WERI-Rb-1 (cell line): ENCODE measurements at places on chromosomes 6 and 20.

DNA sequence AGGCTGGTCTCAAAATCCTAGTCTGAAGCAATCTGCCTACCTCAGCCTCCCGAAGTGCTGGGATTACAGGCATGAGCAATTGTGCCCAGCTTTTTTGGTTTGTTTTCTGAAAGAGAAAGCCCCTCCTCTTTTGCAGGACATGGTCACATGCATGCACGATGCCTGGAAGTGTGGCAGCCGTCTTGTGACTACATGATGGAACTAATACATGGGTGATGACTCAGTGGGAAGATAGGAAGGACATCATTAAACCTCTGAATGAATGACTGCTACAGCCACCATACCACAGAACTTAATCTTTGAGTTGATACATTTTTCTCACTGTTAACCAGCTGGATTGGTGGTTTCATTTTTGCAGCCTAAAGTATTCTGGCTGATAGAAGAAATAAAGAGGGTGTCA, 13.4 kb upstream of the CTNNBL1 start:
- no peak for DNase-seq

GRCh38 chr6:11711003-11711983, 67.3 kb downstream of the ADTRP start:
- no peak for DNase-seq

DNA sequence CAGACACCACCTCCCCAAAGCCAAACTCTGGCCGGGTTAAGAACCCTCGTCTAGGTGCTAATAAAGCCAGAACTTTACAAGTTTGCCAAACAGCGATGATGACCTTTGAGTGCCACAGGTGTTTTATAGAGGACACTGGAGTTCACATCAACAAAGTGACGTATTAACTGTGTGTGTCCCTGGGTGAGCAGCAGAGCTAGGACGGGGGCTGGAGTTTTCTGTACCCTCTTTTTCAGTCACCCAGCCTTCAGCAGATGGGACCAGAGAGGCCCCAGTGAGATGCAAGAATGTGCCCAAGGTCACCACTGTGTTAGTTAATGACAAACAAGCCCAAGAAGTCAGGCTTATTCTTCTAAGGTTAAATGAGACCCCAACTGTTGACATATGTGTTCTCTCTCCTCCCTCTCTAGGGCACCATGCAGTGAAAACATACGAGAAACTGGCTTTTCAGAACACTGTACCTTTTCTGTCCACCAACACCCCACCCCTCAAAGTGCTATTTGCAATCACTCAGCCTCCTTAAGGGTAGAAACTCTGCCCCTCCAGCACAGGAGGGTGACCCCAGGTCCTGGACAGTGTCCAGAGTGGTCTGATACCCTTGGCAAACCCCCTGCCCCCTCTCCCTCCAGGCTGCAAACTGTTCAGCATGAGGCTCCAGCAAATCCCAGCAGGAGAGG, 5.2 kb downstream of the SDC4 start:
- no peak for DNase-seq

DNA sequence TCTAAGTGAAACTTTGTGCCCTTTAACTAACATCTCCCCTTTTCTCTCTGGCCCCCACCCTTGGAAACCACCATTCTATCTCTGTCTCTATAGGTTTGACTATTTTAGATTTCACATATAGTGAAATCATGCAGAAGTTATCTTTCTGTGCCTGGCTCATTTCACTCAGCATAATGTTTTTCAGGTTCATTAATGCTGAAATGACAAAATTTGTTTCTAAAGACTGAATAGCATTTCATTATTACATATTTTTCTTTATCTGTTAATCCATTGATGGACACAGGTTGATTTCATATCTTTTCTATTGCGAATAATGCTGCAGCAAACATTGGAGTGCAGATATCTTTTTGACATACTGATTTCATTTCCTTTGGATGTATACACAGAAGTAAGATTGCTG, 30.7 kb downstream of the MEI4 start:
- no peak for DNase-seq

- no peak for DNase-seq
These were observed 338.5 kb downstream of the CD83 start for GRCh38 chr6:14455876-14456648.

DNA sequence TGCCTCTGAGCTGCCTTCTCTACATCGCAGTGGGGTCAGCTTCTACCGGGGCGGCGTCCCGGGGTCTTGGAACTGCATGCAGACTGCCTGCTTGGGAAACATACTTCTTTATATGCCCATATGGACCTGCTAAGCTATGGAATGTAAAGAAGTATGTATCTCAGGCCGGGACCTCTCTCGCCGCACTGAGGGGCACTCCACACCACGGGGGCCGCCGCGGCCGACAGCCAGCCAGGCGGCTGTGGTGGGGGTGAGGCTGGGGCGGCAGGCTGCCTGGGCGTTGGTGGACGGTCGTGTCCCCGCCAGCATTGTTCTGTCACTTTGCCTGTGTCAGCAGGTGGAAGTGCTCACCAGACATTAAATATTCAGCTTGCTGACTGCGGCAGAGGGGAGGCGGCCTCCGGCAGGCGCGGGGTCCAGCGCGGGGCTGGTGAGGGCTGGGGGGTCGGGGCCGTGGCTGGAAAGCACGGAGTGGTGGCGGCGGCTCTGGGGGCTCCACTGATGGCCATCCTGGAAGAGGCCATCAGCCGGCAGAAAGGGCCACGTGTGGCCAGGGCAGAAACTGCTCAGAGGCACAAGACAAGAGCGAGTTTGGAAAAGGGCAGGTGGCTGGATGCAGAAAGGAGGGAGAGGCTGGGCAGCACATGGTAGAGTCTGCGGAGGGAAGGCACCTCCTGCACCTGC, 78.6 kb upstream of the GATA5 start:
- DNase-seq, result no peak

DNA sequence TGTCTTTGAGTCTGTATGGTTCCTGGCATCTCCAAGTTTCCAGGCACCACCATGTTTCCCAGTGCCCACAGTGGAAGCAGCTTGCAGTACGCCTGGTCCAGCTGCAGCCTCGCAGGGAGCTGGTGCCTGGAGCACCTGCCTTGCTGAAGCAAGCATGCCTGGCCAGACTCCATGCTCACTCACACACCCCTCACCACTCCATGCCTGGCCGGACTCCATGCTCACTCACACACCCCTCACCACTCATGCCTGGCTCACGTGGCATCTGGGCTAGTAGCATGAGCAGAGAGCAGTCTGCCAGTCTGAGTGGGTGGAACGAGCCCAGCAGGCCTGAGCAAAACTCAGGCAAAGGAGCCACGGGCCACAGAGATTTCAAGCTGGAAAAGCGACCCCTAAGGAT, 214.3 kb downstream of the TFAP2C start:
- DNase-seq, result no peak

GRCh38 chr6:170208651-170209353, 82.1 kb downstream of the DLL1 start:
- no peak for DNase-seq
